ENCODE measurements at places on chromosomes 2 and 18.

DNA sequence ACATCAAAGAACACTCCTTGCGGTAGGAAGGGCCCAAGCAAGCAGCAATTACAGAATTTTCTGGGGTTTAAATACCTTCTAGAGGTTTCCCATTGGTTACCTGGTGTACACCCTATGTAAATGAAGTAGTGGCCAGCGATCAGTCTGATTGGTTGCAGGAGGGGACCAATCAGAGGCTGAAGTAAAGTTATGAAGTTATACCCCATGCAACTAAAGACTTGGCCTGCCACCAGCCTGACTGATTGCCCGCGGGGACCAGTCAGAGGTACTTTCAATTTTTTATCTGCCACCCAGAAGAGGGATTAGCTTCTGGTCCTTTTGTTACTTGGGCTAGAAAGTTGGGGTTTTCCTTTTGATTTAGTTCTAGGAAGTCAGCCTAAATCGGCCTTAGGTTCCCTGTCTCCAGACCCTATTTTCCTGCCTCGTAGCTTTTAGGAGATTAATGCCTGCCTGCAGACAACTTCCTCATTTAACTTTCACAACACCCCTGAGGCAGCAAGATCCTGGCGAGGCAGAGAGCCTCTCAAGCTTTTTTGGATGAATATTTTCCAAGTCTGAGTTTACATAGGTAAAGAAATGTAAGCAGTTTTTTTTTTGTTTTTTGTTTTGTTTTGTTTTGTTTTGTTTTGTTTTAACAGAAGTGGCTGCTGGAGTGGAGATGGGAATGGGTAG is 1.5 kb upstream of the DGUOK start:
- peak; percentile 76 for DNase-seq

DNA sequence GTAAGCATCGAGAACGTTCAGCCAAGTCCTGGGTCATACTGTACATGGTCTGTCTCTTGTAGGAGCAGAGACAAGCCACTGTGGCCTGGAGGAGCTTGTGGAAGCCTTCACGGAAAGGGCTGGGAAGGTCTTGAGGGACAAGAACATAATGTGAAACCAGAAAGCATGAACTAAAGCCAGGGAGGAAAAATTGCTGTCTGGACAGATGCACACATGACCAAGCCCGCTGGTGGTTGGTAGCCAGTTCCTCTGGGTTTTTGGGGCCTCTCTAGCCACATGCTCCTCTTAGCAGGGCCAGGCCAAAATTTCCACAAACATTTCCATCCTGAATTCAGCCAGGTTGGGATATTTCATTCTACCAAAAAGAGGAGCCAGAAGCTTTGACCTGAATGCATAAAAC is 196.2 kb upstream of the SIX2 start:
- no peak for DNase-seq

- DNase-seq, result no peak
These were observed 72.0 kb downstream of the DNER start for GRCh38 chr2:229642371-229642770.

DNA sequence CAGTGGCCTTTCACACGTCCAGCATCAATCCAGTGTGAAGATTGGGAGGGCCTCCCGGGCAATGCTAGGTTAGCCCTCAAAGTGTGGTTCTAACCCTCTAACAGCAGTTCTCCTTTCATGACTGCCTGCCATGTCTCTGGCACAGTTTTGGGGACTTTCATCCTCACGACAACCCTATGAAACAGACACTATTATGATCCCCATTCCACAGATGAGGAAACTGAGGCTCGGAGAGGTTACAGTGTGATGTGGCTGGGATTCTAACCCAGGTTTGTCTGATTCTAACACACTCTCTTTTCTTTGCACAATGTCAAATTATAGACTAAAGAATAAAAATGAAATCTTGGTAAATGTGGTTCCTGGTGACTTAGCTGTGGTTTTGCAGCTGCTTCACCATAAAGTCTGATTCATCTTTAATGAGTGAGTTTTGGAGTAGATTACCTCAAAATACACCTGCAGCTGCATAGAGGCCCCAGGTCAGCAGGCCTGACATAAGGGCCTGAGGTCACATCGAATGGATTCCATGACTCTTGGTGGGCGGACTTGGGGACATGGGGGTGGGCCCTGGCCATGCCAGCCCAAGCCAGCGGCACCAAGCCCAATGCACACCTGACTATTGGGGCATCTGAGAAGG is 214.4 kb downstream of the GLI2 start:
- no peak for DNase-seq

DNA sequence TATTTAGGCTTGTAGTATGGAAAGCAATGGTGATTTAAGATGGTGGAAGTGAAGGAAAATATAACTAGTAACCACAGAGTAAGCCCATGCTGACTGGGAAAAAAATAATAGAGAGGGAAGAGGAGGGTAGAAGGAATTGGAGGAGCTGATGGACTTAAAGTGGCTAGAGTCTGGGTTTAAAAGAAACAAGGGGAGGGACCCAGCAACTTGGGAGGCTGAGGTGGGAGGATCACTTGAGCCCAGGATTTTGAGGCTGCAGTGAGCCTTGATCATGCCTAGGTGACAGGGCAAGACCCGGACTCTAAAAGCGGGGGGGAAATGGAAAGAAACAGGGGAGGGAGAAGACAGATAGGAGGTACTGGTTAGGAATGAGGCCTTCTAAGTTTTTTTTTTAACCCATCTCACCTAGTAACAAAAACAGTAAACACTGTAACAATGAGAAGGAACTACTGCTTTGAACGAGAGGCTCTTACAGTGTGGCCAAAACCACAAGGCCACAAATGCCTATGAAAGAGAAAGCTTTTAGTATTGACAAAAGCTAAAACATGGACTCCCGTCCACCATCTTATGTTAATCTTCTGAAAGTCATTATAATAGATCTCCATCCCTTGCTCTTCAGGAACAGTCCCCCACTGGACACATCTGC is 26.6 kb downstream of the METTL8 start:
- DNase-seq, result peak; percentile 46

DNA sequence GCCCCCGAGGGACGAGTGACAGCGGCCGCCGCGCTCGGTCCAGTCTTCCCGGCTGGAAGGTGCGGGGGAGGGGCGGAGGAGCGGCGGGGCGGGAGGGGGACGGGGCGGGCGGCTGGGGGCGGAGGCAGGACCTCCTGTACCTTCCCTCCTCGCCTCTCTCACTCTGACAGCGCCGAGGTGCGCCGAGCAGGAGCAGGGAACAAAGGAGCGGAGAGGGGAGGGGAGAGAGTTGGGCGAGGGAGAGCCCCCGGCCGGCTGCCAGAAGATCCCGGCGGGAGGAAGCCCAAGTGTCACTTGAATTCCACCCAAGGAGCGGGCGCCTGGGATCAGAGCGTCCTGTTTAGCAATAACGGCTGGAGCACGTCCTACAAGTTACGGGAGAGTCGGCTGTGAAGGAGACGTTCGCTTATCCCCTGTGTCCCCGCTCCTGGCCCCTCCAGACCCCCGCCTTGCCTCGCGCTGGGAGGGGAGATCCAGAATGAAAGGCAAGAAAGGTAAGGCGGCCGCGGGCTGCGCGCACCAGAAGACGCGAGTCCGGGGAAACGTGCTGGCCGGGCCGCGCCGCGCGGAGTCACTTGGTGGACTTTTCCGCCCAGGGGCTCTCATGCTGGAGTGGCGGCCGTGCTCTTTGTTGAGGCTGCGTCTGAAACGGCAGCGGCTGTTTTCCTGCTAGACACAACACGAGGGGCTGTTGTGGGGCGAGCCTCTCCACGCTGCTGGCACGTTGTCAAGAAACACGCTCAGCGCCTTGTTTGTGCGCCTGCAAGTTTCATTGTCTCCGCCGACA is at the start of gene TGIF1:
Gene TGIF1 (plus strand): TSS at position 161 of the 787 bp plus-strand sequence. CDS start 318 bp downstream, at position 479.
- DNase-seq, result peak; percentile 79

DNA sequence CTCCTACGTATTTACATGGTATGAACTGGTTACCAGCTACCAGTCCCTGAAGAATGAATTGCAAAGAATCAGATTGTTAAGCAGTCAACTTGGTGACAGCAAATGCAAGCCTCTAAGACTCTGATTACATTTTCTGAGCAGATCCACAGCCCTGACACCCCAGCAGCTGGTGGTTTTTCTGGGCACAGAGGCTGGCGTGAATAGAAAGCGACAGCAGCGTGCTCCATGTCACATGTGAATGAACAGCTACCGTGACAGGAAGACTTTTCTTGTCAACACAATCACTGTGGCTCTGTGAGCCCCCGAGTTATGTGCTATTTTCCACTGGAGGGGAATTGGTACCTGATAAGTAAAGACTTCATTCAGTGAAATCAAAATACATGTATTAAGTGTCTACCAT is 93.2 kb upstream of the CBLN2 start:
- no peak for DNase-seq

GRCh38 chr18:21083017-21083416 is 28.6 kb downstream of the ROCK1 start:
- DNase-seq, result no peak

DNA sequence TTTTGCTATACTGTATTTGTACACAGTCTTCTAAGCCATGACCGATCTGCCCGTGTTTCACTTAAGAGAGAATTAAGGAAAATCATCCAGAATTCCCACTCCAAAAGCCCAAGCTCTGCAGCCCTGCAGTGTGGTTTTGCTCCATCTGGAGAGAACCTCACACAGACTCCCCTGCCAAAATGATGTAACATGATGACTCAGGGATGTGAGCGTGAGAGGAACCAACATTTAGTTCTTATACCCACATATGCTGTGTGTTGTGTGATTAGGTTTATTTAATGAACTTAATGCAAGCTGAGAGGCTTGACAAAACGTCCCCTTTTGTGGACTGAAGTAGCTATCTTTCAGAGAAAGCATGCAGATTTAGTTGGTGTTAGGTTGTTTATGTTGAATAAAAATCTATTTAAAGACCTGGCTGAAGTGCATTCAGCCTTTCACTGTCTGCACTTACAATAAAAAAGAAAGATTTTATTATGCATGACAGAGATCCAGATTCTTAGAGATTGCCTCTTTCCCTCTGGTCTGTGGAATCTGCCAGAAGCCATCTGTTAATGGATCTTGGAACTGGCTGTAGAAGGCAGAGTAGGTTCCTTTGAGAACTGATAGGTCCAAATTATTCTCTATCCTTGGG is 6.3 kb downstream of the RAB12 start:
- peak; percentile 77 for DNase-seq

DNA sequence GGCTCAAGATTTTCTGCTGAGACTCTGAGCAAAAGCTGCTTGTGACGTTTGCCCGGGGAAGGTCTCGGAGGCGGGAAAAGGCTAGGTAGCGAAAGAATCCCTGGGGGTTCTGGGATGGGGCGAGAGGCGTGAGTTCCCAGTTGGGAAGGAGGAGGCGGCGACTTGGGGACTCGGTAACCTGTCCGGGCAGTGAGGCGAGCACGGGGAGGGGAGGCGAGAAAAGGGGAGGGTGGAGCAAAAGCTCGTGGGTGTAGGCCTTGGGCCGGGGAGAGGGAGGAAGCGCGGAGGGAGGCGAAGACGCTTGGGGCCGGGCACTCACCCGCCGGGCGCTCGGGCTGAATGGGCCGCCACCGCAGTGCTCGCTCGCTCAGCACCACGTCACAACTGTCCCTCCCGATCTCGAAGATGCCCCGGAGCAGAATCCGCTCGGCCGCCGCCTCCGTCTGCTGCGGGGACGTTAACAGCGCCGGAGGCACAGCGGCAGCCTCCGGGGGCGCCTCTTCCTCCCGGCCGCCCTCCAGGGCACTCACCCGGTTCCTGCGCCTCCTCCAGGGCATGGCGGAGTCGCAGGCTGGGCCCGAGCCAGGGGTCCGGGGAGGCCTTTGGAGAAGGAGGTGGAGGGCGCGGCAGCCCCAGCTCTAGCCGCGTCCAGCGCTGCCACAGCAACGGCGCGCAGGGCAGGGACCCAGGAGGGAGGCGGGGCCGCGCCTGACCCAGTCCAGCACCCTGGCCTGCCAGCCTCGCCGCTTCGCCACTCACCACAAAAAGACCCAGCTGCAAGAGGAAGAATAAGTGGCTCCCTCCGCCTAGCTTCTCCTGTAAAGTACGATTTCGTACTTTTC is at the start of gene CERKL:
Gene CERKL (minus strand): TSS at position 656 of the 842 bp plus-strand sequence. CDS start 99 bp downstream, at position 557.
- peak; percentile 5 for DNase-seq

- DNase-seq, result peak; percentile 32
These were observed 54.7 kb downstream of the UXS1 start for GRCh38 chr2:106139238-106139935.

GRCh38 chr2:25521665-25522387 is 151.6 kb downstream of the DTNB start:
- DNase-seq, result peak; percentile 85

- DNase-seq, result peak; percentile 67
These were observed at the start of gene RAB11FIP5 for GRCh38 chr2:73112913-73113854. RAB11FIP5 (minus strand) TSS chr2:73112948; CDS start chr2:73112777, 171 bp downstream.

- DNase-seq, result no peak
These were observed 89.6 kb downstream of the CLHC1 start for GRCh38 chr2:55142518-55142917.

GRCh38 chr2:63841254-63842022 is at the start of gene UGP2:
UGP2 (plus strand) TSS chr2:63841896; CDS start chr2:63842186, 290 bp downstream.
- DNase-seq, result peak; percentile 98

DNA sequence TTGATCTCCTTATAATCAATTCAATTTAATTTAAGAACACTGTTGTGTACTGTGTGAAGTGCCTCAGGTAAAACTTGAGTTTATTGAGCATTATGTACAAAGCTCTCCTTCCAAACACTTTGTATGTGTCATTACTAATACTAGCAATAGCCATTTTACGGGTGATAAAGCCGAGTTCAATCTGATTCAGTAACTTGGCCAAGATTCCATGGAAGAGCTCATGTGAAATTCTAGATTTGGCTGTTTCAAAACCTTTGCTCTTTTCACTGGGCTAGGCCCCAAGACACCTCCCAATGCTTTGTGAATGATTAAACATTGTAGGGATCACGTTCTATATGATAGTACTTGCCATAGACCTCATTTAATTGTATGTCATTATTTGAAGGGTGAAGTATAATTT is 8.9 kb upstream of the NFE2L2 start:
- DNase-seq, result no peak

GRCh38 chr2:186379052-186379451 is 107.0 kb upstream of the ZC3H15 start:
- DNase-seq, result peak; percentile 4

DNA sequence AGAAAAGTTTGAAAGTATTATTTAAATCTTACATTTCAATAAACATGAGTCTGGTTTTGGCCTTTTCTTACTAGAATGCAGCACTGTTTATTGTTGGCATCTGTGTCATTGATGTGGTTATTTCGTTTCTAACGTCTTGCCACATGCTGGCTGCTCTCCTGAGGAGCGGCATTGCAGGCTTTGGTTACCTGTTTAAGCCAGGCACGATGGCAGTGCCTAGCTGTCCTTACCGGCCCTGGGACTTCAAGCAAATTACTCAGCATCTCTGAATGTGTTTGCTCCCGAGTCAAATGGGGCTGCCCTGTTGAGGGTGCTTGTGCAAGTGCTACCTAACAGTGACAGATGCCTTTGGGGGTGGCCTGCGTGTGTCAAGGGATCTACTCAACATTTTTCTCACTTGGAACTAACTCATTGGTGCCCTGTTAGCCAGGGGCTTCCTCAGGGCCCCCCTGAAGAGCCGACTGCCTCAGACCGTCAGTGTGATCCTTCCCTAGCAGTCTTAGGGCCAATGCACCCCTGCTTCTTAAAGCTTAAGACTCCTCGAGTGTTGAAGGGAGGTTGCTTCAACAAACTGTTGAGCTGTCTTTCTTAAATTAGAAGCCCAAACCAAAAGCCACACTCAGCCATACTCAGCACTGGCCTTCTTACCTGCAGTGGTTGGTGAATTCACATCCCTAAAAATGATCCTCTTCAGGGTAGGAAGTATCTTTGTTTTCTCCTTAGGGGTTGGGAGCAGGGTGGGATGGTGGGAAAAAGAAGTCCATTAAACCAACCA is 151.5 kb downstream of the NCK2 start:
- DNase-seq, result no peak

Data from NB4 (cell line).